ENCODE measurements at places on chromosomes 5 and 9.
A peak's percentile ranks its signal among the peaks of the same experiment; 100 is the strongest.

DNA sequence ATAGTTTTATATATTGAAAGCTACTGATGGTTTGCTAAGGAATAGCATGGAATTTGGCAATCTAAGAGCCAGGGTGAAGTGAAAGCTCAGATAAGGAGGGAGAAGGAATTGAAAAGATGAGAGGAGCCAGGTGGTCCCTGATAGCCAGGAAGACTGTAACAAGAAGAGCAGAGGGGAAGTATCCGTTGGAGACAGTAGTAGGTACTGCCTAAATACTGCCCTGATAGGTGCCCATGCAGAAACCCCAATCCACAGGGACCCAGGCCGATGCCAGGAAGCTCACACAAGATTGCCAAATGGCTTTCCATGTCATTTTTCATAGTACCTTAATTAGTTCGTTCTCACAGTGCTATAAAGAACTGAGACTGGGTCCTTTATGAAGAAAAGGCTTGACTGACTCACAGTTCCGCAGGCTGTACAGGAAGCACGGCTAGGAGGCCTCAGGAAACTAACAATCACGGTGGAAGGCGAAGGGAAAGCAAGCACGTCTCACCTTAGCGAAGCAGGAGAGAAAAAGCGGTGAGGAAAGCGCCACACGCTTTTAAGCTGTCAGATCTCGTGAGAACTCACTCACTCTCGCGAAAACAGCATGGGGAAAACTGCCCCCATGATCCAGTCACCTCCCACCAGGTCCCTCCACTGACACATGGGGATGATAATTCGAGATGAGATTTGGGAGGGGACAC lies 13.0 kb downstream of the ACTL7B start:
- no peak for DNase-seq

DNA sequence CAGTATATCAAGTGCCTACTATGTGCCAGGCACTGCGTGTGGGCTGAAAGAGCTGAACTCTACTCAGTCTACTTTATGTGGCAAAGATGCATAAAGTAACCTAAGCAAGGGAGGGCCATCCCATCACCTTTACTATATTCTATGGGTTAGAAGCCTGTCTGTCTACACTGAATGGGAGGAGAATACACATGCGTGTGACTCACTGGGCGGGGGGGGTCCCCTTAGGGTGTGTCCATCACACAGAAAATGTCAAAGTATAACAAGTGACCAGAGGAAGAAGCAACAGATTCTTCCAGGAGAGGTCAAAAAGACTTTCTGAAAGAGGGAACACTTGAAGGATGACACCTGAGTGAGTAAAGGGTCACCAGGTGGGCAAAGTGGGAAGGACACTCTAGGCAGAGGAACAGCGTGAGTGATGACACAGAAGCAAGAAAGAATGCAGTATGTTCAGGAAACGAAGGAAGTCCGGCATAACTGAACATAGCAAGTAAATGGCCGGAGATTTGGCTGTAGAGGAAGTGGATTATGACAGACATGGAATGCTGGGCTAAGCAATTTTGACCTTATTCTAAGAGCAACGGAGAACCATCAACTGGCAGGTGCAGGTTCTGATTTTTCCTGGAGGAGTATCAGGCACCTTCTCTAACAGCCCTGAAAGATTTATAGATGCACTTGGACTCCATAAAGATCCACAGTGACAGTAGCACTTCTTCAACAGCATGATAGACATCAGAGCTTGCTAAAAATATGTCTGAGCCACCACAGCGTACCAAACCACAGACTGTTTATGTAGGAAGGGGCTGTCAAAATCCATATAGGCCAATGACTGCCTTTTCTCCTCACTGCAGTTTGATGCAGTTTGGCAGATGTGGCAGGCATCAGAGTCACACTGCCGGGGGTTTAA lies 8.0 kb upstream of the WHRN start:
- no peak for DNase-seq

GRCh38 chr9:883011-883410 lies 41.5 kb downstream of the DMRT1 start:
- DNase-seq = no peak

DNA sequence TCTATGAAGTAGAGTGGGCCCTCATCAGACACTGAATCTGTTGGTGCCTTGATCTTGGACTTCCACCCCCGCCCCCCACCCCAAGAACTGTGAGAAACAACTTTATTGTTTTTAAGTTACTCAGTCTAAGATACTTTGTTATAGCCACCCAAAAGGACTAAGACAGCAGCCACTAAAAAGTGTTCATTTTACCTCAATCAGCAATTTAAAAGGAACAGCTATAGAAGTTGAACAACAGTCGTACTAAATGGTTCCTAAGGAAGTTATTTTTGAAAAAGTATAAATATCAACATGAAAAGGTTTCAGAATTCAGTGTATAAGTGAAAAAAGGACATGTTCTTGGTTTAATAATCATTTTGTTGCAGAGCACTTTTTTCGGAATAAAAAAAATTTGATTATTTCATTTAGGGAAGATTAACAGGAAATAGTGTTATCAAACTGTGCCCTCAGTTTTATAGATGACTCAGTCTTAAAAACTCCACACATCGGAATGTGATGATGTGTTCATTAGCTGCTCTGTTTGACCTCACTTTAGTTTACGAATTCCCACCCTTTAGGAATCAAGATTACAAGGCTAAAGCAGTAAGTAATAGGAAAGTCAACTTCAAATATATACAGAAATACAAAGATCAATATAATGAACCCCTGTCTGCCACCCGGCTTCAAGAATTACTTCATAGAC lies 71.2 kb downstream of the MTAP start:
- no peak for DNase-seq

- DNase-seq = no peak
These were observed 26.2 kb downstream of the SLC35A4 start for GRCh38 chr5:140590861-140591260.

DNA sequence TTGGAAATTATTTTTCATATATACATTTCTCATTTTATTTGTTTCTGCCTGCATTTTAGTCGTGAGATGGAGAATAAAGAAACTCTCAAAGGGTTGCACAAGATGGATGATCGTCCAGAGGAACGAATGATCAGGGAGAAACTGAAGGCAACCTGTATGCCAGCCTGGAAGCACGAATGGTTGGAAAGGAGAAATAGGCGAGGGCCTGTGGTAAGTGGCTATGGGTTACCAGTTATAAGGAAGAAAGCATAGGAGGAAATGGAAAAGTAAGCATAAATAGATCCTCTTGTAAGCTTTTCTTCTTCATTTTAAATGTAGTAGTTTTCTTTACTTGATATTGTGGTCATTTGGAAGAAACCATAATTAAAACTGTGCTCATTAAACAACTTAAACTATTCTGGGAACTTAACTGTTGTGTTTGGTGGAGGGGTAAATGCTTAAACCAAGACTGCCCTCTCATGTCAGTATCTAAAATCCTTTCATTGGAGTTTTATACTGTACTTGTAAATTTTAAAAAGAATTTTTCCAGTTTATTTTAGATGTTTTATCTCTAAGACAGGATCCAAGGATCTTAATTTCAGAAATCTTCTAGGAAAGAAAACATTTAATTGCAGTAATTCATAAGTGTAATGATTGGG lies 41.3 kb downstream of the MAP3K1 start:
- DNase-seq = no peak

GRCh38 chr5:158801893-158802292 lies 297.8 kb downstream of the EBF1 start:
- no peak for DNase-seq

DNA sequence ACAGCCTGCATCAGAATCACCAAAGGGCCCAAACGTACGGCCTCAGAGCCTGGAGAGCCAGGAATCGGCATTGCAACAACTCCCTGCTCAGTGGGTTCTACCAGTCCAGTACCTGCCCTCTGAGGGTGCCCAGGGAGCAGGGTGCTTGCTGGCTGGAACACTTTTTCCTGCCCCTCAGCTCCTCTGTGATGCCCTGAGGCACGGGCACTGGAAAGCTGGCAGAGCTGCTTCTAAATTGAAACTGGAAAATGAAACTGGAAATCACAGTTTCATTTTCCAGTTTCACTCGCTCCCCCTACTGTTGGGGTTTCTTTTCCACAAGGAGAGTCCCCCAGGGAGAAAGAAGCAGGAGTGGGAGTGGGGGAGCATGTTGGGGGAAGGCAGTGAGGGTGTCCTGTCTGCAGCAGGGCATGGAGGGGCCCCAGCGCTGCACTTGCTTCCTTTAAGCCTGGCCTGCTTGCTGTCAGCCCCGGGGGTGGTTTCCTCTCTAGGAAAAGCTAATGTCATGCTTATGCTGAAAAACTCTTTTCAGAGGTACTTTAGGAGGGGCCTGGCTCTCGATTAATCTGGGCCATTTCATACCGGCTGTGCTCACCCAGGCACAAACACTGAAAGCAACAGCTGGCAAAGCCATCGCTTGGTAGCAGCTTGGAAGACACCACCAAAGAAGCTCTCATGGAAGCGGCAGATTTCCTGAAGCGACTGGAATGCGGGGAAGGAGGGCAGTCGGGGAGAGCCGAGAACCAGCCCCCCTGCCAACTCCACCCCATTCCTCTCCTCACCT lies 26.2 kb downstream of the IRF1 start:
- DNase-seq = peak; percentile 52

- DNase-seq = peak; percentile 42
These were observed 69.4 kb upstream of the COL5A1 start for GRCh38 chr9:134571946-134572917.

- DNase-seq = no peak
These were observed 15.7 kb downstream of the PNPLA7 start for GRCh38 chr9:137534256-137535119.

- peak; percentile 60 for DNase-seq
These were observed 77.8 kb upstream of the TARS1 start for GRCh38 chr5:33362915-33363314.

- DNase-seq = no peak
These were observed 1119.9 kb downstream of the TAF11L14 start for GRCh38 chr5:18754201-18754600.

GRCh38 chr9:137241490-137242268 lies 592 bp downstream of the TUBB4B start:
- DNase-seq = peak; percentile 82

DNA sequence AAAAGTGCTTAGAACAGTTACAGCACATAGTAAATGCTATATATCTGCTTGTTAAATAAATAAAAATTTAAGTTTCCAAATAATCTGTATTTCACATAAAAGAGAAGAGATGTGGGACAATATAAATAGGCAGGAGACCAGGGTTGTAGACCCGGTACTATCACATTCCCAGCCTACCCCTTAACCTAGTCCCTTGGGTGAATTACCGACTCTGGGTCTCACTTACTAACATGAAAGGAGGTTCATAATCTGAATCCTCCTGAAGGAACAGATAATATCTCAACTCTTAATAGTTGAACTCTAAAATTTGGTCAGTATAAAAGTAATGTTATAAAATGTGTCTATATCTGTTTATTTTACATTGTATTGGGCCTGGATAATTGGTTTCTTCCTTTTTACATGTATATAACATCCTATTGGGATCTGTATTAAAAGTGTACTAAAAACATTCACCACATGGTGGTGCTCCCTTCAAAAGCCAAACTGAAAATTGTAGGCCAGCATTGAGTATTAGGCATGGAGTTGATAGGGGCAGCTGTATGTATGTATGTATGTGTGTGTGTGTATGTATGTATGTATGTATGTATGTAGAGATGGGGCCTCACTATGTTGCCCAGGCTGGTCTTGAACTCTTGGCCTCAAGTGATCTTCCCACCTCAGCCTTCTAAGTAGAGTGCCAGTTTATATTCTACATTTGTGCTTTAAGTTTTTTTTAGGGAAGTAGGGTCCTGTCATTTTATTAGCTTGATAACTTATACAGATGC lies 64.2 kb upstream of the ABL1 start:
- DNase-seq = no peak

DNA sequence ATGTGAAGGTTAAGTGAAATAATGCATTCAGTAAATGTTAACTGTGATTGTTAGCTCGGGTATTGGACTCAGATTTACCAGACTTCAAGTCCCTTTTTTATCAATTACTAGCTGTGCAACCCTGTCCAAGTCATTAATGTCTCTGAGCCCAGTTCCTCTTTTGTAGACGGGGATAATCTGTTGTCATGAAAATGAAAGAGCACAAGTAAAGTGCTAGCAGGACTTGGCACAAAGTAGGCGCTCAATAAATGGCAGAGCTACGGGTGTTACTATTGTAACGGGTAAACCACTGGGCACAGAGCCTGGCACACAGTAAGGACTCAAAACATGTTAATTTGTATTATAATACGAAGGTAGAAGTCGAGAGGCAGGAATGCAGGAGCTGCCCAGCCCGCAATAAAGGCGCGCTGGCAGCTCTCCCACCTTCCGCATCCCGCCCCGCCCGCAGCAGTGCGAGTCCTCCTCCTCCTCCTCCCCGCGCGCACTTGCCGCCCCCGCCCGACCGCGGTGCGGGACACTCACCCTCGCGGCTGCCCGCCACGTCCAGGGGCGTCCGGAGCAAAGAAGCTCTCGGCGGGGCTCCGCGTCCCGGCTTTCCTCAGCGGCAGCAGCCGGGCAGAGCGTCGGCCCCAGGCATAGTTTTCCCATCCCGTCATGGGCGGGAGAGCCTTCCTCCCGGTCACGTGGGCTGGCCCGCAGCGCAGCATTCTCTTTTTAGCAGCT lies at the start of gene C1QTNF2:
TSS of gene C1QTNF2 (minus strand) at position 637 of the 723 bp plus-strand sequence. CDS start 15,615 bp downstream, outside the sequence.
- peak; percentile 71 for DNase-seq

- DNase-seq = no peak
These were observed 145.3 kb upstream of the SH3GL2 start for GRCh38 chr9:17433526-17433925.

GRCh38 chr5:64526734-64527439 lies 21.1 kb downstream of the RGS7BP start:
- DNase-seq = no peak

DNA sequence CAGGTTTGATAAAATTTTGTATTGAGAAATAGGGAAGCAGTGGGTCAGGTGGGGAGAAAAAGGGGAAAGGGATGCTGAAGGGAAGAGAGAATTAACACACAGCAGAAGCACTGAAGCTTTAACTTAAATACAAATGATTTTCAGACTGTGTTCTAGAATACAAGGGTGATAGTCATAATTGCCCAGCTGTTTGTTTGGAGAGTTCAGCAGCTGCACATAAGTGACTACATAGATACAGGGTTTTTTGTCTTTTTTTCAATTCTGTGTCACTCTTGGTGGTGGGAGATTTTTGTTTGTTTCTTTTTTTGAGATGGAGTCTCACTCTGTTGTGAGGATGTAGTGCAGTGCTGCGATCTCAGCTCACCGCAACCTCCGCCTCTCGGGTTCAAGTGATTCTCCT lies 590.4 kb upstream of the SEMA6A start:
- DNase-seq = no peak

DNA sequence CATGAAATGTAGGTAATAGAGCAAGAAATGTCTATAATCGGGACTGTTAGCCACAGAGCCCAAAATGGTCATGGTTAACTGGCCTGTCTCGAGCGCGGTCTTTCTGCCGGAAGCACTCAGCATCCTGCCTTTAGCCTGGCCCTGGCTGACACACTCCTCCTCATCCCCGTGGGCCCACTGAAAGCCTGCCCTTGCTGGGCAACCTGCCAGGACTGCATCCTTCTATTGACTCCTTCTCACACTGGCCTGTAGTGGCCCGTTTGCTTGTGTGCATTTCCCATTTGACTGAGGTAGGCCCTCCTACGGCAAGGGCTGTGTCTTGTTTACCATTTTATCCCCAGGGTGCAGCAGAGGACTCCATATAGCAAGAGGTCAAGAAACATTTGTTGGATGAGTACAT lies 215.7 kb downstream of the ATPSCKMT start:
- DNase-seq = peak; percentile 60
